ENCODE measurements at places on chromosomes 2 and 18.

- no peak for DNase-seq
These were observed 129.8 kb upstream of the RAB6C start for GRCh38 chr2:129849559-129850160.

GRCh38 chr2:25587361-25587760 lies 86.0 kb downstream of the DTNB start:
- DNase-seq = no peak

- DNase-seq = no peak
These were observed 816.2 kb downstream of the TDRD15 start for GRCh38 chr2:21939967-21940366.

DNA sequence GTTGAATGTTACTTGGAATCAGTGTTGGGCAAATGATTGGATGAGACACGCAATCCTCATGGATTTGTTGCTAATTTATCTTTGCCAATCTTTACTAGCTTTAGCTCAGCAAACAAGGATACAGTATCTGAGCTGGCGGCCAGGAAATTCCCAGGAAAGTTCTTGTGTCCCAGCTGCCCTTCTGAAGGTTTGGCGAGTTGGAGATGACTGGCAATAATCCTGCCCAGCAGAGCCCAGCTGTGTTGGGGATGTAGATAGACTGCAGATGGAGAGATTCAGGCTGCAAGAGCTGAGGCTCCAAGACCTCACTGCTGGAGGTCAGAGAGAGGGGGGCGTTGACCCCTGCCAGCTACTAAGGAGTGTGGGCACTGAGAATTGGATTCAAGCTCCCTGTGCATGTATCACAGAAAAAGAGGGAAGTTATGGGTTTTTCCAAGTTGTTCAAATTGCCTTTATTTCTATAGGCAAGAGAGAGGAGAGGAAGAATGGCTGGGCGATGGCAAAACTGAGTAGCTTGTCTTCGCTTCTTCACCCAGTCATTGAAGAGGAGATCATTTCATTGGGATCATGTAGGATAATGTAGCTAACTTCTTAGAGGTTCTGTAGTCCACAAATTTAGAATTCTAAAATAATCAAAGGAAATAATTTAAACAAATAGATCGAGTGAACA lies 506.8 kb upstream of the LRATD1 start:
- DNase-seq = peak; percentile 18

DNA sequence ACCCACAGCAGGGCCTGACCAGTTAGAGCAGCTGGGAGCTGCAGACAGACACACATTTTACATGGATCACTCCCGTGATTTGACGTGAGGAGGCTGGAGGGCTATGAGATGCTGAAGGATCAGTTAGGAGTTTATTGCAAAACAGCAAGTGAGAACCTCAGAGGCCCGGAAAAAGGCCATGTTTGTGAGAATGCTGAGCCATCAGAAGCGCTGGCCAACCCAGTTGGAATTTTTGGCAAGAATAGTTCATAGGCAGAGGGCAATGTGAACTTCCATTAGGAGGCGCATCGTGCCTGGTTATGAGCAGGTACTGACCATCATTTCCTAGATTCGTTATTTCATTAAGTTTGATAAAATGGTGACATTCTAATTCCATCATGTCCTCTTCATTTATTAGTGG lies 23.3 kb upstream of the LMAN1 start:
- DNase-seq = no peak

DNA sequence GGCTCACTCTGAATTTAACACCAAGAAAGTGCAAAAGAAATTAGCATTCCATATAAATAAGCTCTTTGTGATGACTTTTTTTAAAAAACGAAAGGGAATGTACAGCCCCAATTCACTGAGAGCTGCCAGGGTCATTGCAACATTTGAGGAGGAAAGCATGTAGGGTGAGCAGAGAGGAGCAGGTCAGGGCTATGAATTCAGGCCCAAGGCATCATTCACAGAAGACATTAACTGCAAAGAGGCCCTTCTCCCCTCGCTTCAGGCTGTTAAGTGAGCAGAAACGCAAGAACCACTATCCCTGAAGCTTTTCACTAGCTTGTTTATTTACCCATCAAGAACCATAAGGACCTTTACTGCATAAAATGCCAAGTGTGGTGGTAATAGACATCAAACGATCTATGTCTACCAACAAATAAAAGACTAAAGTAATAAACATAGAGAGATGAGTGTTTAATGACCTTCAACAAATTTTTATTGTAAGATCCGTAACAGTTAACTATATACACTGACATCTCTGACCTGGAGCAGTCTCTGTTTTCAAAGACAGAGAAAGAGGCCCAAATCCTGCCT lies 333.1 kb upstream of the HNRNPA3 start:
- DNase-seq = no peak

DNA sequence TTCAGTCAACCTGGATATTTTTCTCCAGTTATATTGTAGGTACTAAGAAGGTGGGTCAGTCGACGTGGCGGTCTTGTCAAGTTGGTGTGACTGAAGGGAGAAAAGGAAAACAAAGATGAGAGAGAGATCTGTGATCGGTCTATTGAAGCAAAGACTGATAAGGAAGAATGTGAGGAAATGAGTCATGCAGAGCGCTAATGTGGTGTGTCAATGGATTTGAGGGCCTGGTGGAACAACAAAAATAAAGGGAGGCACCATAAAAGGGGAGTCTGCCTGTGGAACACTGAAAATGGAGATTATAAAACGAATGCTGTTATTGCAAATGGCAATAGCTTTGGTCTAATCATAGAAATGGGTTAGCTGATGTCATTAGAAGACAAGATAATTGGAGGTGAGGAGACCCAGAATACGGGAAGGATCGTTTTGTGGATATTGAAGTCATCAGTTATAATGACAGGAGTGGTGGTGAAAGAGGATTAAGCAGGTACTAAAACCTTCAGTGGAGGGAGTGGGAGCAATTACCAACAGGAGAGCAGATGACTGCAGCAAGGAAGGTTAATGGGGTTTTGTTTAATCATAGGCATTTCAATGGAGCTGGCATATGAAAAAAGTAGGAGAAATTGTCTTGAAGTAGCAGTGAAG lies 599.1 kb upstream of the FSHR start:
- no peak for DNase-seq

DNA sequence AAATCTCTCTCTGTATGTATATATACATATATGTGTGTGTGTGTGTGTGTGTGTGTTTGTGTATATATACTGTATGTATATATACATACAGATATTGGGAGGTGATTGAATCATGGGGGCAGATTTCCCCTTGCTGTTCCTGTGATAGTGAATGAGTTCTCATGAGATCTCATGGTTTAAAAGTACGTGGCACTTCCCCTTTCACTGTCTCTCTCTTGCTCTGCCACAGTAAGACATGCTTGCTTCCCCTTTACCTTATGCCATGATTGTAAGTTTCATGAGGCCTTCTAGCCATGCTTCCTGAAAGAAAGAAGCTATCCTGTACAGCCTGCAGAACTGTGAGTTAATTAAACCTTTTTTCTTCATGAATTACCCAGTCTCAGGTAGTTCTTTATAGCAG lies 18.8 kb upstream of the CCDC195 start:
- no peak for DNase-seq

DNA sequence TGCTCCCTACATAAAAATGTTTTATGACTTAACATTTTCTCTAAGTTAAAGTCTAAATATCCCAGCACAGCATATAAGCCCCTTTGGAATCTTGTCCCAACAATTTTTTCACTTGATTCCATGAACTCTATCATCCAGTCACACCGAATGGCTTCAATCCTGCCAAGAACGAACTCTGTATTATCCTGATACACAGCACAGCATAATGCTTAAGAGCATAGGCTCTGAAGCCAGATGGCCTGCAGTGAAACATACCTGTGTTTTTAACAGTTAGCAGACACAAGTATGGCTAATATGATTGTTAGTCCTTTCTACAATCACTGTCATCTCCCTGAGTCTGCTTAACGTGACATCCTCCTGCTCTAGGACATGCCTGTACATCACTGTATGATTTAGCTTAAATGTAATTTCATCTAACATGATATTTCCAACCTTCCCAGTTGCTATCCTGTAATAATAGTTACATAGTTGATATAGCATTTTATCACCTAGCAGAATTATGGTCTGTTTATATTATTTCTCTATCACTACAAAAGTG lies 669.5 kb downstream of the ERBB4 start:
- DNase-seq = no peak

- no peak for DNase-seq
These were observed 100.9 kb downstream of the ASAP2 start for GRCh38 chr2:9307535-9307934.

GRCh38 chr2:9666306-9666705 lies 35.5 kb upstream of the YWHAQ start:
- no peak for DNase-seq

DNA sequence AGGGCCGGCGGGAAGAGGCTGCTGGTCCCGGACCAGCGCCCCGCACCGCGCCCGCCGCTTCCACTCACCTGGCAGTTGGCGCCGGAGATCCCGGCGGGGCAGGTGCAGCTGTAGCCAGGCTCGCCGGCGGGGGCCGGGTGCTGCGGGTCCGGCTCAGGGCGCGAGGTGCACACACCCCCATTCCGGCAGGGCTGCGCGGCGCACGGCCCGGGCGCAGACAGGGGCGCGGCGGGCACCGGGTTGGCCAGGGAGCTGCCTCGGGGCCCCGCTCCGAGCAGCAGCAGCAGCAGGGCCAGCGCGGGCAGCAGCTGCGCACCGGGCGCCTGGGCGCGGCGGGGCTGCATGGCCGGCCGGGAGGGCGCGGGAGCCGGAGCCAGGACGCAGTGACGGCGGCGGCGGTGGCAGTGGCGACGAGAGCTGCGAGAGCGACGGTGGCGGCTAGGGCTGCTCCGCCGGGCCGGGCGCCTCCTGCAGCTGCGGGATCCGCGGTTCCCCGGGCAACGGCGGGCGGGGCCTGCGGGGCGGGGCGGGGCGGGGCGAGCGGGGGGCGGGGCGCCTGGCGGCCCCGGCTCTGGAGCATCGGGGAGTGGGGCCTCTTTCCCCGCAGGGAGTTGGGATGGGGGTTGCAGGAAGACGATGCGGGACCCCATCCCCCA lies at the start of gene DNER:
TSS of gene DNER (minus strand) at position 476 of the 656 bp plus-strand sequence. CDS start at position 344, 132 bp downstream.
- DNase-seq = peak; percentile 42

- no peak for DNase-seq
These were observed 628 bp downstream of the MRPL30 start for GRCh38 chr2:99181624-99182000.

GRCh38 chr2:64337314-64337713 lies 116.6 kb upstream of the LGALSL start:
- no peak for DNase-seq

DNA sequence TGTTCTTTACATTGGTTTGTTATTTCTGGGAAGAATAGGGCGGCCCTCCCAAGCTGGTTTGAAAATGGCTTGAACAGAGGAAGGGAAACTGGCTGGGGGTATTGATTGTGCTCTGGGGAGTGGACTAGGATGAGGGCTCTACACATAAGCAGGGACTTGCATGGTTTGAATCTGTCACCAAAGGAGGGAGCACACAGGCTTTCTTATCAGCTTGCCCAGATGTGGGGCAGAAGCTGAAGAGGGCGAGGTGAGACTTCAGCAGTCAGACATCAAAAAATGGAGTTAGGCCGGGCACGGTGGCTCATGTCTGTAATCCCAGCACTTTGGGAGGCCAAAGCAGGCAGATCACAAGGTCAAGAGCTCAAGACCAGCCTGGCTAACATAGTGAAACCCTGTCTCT lies 7.2 kb upstream of the RAB12 start:
- DNase-seq = no peak

DNA sequence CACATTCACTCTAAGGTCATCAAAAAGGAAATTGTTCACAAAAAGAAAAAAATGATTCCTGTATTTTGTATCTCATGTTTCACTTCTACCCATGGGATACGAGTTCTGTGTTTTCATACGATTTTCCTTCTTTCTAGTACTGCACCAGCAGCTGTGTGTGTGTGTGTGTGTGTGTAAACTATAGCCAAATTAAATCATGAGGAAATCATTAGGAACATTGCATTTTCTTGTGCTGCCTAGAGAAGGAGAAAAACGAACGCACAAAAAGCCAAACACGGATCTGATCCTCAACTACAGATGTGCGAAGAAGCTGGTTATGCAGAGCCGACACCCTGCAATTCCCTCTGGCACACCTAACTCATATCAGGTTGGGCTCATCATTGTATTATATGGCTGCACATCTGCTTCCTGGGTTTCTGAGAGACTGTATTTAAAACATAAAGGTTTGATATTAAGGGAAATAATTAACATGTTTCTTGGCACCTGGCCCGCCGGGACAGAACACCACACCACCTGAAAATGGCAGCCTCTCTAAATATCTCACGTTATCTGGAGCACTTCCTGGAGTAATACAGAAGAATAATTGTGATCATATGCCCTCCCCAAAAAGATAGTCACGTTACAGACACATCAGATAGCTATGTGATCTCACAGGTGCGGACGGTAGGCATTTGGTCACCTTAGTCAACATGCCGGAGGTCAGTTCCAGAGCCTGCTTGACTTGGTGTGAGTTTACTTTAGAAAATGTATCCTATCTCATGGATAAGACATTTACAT lies 586.3 kb upstream of the SALL3 start:
- no peak for DNase-seq

GRCh38 chr2:10882568-10882967 lies 29.2 kb upstream of the KCNF1 start:
- no peak for DNase-seq

DNA sequence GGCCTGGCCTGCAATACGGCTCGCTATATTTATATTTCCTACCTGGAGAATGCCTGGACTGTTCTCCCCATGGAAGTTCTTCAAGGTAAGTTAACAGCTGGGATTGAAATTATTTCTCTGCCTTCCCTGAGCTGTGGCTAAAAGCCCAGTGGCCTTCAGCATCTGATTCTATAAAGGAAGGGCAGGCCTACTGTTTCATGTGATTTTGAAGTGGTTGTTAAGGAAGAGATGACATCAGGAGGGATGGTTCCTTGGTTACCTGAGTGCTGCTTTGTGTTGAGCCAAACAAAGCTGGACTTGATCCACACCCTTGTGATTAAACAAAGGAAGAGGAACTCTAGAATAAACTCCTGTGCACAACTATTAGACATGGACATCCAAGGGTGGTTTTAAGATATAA lies 61.6 kb downstream of the MFSD6 start:
- no peak for DNase-seq

- DNase-seq = no peak
These were observed 326.8 kb downstream of the CCDC85A start for GRCh38 chr2:56510610-56511009.

GRCh38 chr18:23540867-23541266 lies 37.6 kb downstream of the RMC1 start:
- DNase-seq = peak; percentile 43

- DNase-seq = no peak
These were observed 162.8 kb downstream of the MGAT5 start for GRCh38 chr2:134416637-134417036.

DNA sequence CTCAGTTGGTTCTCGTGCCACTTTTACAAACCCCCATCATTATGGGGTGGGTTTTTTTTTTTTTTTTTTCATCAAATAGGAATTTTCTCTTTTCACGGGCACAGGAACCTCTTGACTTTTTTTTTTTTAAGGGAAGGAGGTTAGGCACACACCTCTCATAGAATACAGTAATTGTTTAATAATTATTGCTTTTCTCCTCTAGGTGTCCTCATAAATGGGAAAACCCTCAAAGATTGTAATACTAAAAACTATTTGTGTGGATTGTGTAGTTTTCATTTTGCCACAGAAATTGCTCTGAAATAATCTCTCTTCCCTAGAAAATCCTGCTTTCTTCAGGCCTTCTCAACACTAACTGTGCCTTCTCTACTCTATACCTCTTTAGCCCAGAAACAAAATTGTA lies 147.3 kb downstream of the GREB1L start:
- DNase-seq = no peak

GRCh38 chr2:69119104-69119894 lies 106.3 kb downstream of the ANTXR1 start:
- DNase-seq = no peak

All from testis (tissue), 5 donors.